Bladder microvascular endothelial cell (primary cell): ENCODE measurements at places on chromosomes 3 and 15. TPM values are rescaled to one million over a fixed set of nuclear protein-coding genes. Genes with fewer than 3 reads are reported as not detected.

Gene ATP13A5
- total RNA-seq: not detected in 2 replicates

Gene CLDN18
- total RNA-seq: not detected in 2 replicates

Gene RTP3
- total RNA-seq: not detected in 2 replicates

Gene SERINC4
- not detected in 2 replicates for total RNA-seq

Gene TMOD2
- total RNA-seq: 6.5 and 20.7 TPM in 2 replicates

Gene CADPS
- total RNA-seq: not detected in 2 replicates

Gene TERC
- 16.6 and 129 TPM in 2 replicates for total RNA-seq

Gene AADACL2
- not detected in 2 replicates for total RNA-seq

Gene PLA2G4D
- total RNA-seq: not detected in 2 replicates

Gene TRMT10C
- total RNA-seq: 18.8 and 25.6 TPM in 2 replicates

Gene ANKRD34C
- not detected in 2 replicates for total RNA-seq

Gene MYRIP
- 11.6 and 16.4 TPM in 2 replicates for total RNA-seq

Gene THPO
- not detected in 2 replicates for total RNA-seq

Gene GREM1
- total RNA-seq: 0.06 and 0.16 TPM in 2 replicates

Gene ERICH6
- total RNA-seq: 0.06 TPM in 1 of 2 replicates, not detected in the other

Gene MEX3B
- 6.8 and 11.1 TPM in 2 replicates for total RNA-seq

Gene GPR62
- not detected in 2 replicates for total RNA-seq

Gene THBS1
- total RNA-seq: 2,994 and 14,705 TPM in 2 replicates

Gene P4HTM
- total RNA-seq: 14.2 and 18.0 TPM in 2 replicates

Gene IGSF10
- under 0.01 and 0.06 TPM in 2 replicates for total RNA-seq

Gene MEIS2
- total RNA-seq: 9.7 and 23.3 TPM in 2 replicates

Gene CEMIP
- 0.32 and 0.50 TPM in 2 replicates for total RNA-seq
